ENCODE measurements at places on chromosomes 3 and 15.

DNA sequence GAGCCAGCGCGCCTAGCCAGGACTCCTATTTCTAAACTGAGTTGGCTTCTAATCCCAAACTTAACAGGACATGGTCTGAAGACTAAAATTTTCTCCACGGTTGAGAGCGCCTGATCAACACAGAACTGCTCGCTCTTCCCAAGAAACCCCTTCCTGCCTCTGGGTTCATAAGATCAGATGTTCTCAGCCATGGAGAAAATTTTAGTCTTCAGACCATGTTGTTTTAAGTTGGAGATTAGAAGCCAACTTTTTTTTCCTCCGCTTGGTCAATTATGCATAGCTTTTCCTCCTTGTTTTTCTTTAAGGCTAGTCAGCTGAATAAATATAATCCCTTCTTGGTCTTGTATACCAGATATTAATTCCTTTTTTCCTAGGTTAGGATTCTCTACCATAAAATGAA is 356.6 kb upstream of the ADAMTS9 start:
- DNase-seq = no peak

DNA sequence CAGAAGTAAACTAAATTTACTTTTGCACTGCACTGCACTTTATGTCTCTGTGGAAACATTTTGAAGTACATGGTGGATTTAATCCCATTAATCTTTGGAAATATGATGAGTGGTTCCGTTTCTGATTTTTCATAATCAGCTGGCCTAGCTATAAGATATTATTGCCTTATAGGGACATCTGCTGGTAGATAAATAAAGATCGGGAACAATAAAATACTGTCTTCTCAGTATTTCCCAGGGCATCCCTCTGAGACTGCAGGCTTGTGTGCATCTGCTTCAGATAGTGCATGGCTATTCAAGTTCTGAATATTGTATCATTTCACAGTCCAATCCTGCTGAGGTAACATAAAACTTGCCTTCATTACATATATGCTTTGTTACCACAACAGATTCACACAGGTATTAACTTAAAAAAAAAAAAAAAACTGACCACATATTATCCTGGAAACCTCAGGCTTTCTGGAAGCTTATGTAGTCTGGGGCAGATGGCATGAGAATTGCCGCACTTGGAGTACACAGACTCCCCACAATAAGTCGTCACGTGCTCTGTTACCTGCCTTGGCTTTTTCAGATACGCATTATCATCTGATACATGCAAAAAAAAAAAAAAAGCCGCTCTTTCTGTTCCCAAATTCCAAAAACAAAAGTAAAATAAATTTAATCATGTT is 330.8 kb upstream of the AGTR1 start:
- DNase-seq = no peak

GRCh38 chr3:30332196-30333021 is 274.0 kb upstream of the TGFBR2 start:
- DNase-seq = no peak

- no peak for DNase-seq
Measured at GRCh38 chr3:62242831-62243509, 130.4 kb downstream of the FEZF2 start.

- no peak for DNase-seq
Measured at GRCh38 chr3:15479400-15480224, 41.9 kb downstream of the COLQ start.

DNA sequence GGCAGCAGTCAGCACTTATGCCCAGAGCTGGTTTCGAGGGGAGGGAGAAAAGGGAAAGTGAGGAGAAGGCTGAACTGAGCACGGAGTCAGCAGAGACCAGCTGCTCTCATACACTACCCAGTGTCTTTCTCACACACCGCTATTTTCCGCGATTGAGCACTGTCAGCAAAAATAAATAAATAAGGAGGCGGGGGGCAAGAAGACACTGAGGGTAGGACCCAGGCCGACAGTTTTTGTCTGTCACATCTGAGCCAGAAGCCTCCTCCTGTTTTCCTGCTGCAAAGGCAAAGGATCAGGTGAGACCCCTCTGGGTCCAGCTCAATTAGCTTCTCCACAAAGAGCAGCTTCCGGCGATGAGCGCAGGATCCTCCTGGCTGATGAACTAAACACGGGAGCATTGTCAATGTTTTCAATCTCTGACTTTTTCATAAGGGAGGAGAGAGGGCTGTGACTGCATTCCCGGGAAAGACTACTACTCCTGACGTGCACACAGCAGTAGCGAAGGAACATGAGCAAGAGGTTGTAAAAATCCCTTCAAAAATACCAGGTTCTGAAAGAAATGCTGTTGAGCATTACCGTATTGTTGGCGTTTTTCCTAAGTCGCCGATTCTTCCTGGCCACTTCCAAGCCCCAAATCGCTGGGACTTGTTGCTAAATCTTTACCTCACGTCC is 1.3 kb downstream of the FRMD5 start:
- DNase-seq = no peak

- no peak for DNase-seq
Measured at GRCh38 chr15:73078722-73079121, 26.5 kb downstream of the NEO1 start.

- DNase-seq = no peak
Measured at GRCh38 chr3:84008623-84009022, 950.2 kb upstream of the CADM2 start.

DNA sequence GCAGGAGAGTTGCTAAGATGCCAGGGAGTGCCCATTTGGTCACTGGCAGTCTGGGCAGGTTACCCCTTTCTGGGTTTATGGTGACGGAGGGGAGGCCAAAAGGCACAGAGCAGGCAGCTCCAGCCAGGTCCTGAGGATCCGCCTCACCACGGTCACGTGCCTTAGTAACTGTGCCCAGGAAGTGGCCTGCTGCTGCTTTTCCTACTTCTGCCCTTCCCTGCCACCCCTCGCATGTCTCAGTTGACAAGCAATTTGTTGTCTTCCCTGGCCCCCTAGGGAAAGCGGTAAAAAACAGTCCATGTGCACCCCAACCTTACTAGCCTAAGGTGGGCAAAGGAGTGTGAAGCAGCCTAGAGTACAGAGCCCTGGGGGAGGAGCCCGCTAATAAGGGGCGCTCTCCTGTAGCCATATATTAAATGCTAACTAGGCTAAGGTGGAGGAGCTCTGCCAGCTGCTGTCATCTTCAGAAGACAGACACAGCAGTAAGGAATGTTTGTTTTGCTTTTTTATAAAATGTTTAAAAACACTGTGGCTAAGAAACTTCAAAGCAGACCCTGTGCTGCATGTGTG is 9.1 kb upstream of the LIPH start:
- no peak for DNase-seq

DNA sequence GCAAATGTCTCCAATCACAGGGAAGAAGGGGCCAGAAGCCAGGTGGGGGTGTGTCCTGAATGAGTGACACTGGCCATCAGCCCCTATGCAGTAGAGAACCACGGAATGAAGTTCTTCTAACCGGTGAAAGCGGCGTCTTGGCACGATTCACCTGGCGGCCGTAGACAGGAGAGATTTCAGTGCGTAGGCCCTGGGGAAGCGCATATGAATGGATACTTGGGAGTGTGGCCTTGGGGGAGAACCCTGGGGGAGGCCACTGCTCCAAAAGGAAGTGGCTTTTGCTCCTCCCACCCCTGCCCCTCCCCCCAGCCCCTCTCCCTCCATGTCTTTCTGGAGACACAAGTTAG is 43.6 kb downstream of the RBPMS2 start:
- no peak for DNase-seq

DNA sequence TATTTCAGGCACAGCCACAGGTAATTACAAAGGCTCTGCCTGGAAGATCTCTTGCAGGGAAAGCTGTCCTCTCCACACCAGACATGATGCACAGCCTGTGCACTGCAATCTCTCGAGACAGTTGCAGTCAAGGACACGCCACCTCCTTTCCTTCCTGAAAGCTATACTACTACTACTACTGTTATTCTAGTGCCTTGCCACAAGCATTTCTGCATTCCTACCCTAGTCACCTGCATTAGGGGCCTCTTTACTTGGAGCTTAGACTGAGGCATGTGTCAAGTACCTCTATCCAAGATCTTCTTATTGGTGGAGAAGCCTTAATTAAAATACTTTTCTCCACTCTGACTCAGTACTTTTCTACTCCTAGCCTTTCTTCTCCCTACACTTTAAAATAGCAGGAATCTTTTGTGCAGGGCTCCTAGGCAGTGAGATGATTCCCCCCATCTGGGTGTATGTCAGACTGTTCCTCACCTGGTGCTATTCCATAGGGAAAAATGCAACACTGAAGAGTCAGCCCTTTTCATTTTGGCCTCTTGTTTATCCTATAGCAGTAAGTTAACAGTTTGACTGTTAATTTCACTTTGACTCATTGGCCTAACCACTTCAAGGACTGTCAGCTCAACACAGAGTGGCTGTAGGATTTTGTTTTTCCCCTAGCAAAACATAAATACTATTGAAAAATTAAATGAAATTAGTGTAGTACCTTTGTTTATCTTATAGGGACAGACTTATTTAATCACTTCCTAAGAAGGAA is 78.9 kb downstream of the ESYT3 start:
- no peak for DNase-seq

- DNase-seq = peak; percentile 1
Measured at GRCh38 chr15:77033729-77034671, 36.9 kb downstream of the TSPAN3 start.

GRCh38 chr15:50652671-50653070 is 33.9 kb downstream of the TRPM7 start:
- DNase-seq = no peak

Data from stimulated activated CD4-positive, alpha-beta T cell treated with anti-CD3 and anti-CD28 coated beads, Interleukin-1b, Interleukin-23, amount 100 ng/mL, for 48 hours (primary cell).